D721Med (cell line): ENCODE measurements at places on chromosomes 2 and 18.
A peak's percentile ranks its signal among the peaks of the same experiment; 100 is the strongest.

- no peak for DNase-seq
Observed at GRCh38 chr2:12727065-12727464, 10.3 kb downstream of the TRIB2 start.

DNA sequence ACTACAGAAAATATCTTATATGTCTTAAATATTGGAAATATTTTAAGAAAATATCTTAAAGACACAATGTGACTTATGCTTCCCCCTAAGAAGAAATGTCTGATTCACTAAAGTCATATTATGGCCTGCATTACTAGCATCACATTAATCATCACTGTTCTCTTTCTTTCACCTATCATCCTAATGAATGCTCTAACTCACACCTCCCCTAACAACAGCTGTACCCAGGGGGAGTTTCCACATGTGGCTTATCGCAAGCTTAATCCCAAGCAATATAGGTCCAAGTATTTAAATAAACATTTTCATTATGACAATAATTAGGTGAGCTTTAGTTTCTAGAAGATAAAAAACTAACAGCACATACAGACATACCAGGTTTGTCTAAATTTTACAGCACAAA, 39.6 kb downstream of the REV1 start:
- DNase-seq: no peak

DNA sequence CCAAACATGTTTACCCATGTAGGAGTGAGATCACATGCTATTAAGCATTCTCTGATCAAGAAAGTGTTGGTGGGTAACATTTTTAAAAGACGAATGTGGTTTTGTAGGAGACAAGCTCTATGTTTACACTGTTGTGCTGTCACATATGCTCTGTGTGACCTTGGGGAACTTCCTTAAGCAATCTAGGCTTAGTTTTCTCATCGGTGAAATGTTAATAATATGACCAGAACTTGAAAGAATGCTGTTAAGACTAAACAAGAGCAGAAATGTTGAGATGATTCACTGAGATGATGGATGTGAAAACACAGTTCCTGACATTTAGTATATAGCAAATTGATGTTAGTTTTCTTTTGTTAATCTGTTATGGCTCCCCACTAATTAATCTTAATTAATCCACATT, 860.9 kb upstream of the CNTNAP5 start:
- DNase-seq: no peak

GRCh38 chr2:189556526-189556925, 24.1 kb downstream of the SLC40A1 start:
- DNase-seq: no peak

DNA sequence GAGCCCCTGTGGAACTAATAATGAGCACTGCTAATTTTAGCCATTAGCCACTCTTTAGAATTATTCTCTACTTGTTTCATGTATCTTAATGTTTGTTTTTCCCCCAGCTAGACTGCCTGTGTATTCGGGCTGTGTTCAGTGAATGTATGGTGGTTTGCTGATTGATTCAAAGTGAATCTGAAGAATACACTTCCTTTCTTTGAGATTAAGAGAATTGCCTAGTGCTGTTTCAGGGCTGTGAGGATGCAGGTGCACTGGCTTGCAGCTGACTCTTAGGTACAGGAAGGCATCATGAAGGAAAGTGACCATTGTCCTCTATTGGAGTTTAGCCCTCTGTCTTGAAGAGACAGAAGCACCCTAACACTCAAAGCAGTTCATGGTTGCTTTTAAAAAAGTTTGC, 138.7 kb downstream of the CERS6 start:
- no peak for DNase-seq

DNA sequence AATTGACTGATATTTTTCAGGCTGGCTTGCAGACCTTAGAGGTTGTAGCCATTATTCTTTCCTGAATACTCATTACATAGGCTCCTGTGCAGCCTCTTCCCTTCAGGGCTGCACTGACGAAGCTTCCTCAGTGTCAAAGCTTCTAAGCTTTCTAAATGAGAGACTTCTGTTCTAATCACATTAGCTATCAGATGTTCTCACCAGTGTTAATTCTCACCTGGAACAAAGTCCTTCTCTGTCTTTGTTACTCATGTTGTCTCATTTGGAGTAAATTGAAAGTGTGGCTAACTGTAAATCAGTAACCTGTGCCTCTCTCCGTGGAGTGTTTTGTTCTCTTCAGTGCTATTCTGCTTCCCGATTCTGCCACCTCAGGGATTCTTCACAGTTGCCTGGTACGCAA, 76.9 kb downstream of the MC4R start:
- no peak for DNase-seq

GRCh38 chr2:63023444-63023843, 27.2 kb upstream of the OTX1 start:
- DNase-seq: no peak

- no peak for DNase-seq
Observed at GRCh38 chr2:17171446-17172049, 346.7 kb downstream of the RAD51AP2 start.

DNA sequence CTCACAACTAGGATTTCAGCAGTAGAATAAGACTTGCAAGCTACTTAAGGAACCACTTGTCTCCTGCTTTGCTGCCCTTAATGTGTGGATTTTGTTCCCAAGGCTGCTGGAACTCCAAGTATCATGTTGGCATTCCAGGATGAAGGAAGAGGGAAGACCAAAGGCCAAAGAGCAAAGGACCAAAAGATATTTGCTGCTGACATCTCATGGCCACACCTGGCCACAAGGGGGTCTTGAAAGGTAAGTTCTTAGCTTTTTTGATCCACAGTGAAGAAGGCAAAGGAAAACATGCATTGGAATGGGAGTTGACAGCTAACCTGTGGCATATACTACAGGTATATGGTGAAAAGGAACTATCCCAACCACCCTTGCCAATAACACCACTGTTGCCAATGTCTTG, 3.9 kb upstream of the MATN3 start:
- no peak for DNase-seq

GRCh38 chr2:50364511-50364910, 667.4 kb downstream of the NRXN1 start:
- DNase-seq: no peak

GRCh38 chr2:118845522-118846441, 1.7 kb downstream of the EN1 start:
- no peak for DNase-seq

DNA sequence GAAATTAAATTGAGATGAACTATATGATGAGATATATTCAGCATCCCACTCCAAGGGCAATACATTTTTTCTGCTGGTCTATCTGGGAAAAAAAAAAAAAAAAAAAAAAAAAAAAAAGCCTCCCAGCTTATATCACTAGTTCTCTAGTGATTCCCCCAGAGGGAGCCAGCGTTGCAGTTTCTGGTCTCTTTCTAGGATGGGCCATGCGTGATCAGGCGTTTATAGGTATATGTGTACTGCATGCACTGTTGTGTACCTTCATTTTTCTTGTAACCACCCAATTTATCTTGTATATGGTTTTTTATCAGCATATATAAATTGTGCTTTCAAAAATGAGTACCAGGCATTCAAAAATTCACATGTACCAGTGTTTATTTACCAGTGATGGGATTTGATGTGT, 35.1 kb downstream of the DCDC2C start:
- peak; percentile 35 for DNase-seq

GRCh38 chr2:34492561-34493455, 893.7 kb upstream of the FAM98A start:
- no peak for DNase-seq

DNA sequence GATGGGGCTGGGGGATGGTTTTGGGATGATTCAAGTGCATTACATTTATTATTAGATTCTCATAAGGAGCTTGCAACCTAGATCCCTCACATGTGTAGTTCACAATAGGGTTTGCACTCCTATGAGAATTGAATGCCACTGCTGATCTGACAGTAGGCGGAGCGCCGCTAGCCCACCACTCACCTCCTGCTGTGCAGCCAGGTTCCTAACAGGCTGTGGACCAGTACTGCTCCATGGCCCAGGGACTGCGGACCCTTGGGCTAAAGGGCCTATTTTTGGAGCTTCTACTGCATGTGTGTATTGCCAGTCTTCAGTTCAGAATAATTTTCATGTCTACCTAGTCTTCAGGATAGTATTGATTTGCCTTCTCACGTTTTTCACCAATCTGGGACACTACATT, 165.3 kb upstream of the TWIST2 start:
- no peak for DNase-seq

DNA sequence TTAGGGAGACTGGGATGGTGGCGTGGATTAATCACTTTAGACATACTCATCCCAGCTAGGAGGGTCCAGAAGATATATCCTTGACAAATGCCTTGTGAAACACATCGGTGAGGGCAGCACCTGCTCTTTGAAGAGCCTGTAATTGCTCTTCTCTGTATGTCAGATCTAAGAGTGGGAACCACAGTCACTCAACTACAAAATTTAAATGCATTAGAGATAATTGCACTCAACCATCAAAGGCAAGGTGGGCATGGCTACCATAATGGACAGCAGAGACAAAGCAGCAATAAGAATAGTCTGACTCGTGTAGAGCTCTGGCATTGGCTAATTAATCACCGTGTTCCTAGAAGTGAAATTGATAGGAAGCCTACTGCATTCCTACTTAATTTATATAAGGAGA, 96.8 kb downstream of the ERBB4 start:
- DNase-seq: no peak

DNA sequence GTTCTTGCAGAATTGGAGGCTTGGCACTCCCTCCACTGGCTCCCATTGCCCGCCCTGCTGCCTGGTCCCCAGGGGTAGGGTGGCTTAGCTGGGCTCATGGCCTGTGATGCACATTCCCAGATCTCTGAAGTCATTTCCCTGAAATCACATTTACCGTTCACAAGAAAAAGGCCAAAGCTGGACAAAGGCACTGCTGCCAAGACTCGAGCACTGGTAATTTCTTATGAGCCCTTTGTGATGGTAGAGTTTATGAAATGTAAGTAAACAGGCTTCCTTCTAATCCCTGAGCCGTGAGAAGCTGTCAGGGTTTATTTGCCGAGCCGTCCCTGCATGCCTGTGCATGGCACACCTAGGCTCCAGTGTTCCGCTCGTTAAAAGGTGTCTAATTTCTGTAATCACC, 247.2 kb upstream of the EPAS1 start:
- DNase-seq: no peak

DNA sequence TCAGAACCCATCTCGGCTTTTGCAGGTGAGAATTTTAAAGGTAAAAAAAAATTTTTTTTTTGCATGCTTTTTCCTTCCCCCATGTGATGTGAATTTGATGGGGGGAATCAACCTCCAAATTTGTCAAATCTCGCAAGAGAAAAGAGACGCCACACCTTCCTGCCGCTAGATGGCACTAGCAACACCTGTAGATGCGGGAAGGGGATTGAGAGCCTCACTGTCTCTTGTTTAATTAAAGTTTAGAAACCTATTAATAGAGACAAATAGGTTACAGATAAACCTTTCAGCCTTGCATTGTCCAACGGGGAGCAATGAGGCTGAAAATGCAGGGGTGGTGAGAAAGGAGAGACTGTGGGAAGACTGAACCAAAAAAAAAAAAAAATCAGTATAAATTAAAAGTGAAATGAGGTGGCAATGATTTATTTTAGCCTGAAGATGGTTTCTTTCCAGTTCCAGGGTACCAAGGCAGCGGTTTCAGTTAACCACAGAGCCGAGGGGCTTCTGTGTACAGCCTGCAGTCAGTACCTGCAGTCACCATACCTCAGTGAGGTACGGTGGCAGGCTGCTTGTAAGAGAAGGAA, 84.6 kb downstream of the NRP2 start:
- no peak for DNase-seq
